ENCODE measurements at places on chromosomes 1 and 21.

GRCh38 chr1:78606274-78606673 lies 14.0 kb upstream of the IFI44L start:
- no peak for DNase-seq

- DNase-seq: no peak
Observed at GRCh38 chr1:63223426-63223825, 98.9 kb upstream of the FOXD3 start.

DNA sequence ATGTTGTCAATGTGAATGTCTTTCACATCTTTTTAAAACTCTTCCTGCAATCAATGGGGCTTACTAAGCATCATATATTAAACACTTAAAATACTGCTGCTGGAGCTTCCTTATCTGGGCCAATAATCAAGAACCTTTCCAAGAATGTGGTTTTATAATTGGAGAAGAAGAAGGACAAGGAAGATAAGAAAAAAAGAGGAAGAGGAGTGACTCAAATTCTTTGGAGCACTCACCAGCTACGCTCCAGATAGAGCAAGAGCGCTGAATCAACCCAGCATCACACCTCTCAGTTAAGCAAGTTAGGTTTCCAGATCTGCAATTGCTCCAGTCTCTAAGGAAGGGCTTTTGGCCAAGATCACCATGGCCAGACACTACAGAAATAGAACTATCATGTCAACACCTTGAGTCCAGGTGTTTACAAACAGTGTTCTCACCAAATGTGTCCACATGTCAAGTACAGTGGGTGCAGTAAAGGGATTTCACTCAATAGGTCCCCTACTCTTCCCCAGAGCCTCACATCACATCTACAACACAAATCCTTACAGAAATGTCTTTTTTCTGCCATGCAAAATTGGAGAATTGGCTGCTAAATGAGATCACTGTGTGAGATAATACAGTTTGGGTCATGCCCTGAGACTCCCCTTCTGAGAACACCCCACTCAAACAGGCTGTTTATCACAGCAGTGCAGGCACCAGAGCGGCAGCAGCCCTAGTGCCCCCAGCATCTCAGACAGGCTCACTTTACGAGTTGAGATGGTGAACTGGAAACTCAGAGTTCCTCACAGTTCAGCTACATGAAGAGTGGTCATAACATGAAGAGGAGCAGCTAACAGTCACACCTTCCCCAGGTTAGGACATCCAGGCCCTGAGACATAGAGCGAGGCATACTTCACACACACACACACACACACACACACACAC lies 1.7 kb upstream of the SPRR2B start:
- DNase-seq: no peak

DNA sequence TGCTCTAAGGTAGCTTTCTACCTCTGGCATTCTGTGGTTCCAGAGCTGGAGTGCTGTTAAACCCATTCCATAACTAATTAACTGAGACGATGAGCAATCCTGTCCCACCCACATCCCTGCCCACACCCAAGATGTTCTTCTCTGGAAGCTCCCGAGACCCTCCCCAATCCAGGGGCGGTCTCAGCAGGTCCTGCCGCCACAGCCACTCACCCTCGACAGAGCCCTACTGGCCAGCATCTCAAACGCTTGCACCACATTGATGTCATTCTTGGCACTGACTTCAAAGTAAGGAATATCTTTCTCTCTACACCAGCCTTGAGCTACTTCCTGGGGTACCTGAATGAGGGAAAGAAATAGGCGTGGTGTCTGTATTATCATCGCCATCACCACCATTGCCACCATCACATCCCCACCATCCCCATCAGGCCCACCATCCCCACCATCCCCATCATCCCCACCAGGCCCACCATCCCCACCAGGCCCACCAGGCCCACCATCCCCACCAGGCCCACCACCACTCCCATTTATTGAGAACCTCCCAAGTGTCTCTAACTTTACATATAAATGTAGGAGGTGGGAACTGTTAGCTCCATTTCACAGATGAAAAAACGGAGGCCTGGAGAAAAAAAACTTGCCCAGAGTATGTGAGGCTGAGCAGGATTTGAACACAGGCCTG lies 17.7 kb downstream of the RAB7B start:
- DNase-seq: no peak

GRCh38 chr21:35019631-35020032 lies 29.5 kb downstream of the RUNX1 start:
- DNase-seq: no peak

- peak; percentile 46 for DNase-seq
Observed at GRCh38 chr1:84122780-84123382, 21.2 kb upstream of the PRKACB start.

DNA sequence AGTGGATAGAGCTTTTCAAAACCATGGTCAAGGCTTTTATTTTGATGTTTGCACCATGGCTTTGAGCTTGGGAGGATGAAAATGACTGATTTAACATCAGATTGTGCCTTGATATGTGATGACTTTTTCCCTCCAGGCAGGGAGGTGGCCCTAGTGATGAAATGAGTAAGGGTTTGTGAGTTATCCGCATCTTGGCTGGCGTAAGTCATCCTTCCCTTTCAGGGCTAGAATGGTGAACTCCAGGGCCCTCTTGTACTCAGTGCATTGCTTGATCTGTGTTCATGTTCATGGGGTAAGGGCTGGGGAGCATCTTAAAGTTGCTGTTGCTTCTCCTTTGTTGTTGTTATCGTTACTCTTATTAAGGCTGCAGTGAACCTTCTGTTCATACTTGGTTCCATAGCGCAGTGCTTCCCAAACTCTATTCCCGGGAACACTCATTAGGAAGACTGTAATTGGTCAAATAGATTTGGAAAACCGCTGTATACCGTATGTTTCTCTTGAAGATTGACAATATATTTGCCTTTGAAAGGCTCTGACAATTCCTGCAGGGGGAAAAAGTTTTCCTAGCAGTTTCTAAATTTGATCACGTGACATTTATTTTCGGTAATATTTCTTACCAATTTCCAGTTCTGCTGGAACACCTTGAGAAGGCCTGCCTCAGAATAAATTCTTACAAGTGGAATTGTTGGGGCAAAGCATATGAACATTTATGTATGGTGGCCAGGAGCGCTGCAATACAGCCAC lies 23.1 kb downstream of the GPR137B start:
- DNase-seq: no peak

DNA sequence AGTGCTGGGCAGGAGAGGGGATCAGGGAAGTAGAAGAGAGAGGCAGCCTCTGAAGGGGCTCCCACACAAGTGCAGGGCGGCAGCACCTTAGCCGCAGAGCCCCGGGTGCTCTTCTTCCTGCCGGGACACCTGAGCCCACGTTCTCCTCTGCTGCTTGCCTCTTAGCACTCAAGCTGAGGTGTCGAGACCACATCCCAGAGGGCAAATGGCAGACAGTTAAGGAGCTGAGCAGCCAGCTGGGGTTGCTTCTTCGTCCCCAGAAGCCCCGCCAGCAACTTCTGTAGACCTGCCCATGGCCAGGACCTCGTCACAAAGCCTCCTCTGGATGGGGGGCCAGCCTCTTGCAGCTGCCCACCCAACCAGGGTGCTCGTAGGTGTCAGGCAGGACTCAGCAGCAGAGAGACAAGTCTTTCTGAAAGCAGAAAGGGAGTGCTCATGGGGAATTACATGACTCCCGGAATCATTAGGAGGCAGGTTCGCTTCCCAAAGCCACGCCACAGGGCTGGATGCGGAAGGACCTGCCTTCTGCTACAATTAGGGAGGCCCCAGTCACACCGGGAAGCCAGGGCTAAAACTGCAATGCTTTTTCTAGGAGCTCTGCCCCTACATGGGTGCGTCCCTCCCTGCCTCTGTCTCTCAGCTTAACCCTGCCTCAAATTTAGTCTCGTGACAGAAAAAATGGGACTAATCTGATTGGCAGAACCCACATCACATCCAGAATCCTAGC lies 141.4 kb upstream of the RAB4A start:
- peak; percentile 17 for DNase-seq

DNA sequence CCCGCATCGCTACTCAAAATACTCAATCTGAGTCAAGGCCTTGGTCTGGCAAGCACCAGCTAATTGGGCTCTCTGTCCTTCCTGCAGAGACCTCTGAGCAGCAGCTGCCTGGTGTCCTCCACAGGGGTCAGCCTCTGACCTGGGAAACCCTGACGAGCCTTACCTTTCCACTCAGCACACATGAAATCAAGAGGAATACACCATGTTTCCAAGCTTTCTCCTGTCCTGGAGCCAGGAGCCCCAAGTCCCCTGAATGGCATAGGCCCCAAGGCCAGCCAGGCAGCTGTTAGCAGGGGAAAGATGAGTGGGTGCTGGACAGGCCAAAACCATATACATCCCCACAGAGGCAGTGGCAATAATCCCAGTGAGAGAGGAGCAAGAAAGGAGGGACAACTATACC lies 27.2 kb upstream of the TSPEAR start:
- DNase-seq: no peak

- no peak for DNase-seq
Observed at GRCh38 chr1:214571281-214571680, 19.9 kb upstream of the PTPN14 start.

DNA sequence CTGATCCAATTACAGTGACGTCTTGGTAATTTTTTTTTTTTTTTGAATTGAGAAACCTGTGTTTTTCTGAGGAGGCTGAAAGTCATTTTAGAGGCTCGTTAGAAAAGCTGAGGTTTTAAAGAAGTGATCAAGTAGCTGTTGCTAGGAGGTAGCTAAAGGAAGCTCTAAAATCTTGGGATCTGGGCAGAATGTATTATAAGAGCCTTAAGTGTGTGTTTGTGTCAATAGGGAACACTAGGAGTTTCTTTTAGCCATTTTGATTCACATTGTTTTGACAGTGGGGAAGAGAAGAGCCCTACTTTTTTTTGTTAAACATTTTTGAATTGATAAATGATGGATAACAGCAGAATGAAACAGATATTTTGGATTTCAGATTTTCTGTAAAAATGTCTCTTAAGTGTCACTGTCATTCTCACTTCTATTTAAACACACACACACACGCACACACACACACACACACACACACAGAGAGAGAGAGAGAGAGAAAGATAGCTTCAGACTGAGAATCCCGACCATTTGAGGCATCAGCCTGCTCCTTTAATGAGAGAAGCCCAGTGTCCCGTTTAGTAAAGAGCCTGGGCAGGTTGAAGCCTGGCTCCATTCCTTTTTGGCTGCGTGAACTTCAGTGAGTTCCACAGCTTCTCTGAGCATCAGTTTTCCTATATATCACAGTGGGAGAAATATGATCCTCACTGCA lies 79.1 kb upstream of the GPR88 start:
- no peak for DNase-seq

DNA sequence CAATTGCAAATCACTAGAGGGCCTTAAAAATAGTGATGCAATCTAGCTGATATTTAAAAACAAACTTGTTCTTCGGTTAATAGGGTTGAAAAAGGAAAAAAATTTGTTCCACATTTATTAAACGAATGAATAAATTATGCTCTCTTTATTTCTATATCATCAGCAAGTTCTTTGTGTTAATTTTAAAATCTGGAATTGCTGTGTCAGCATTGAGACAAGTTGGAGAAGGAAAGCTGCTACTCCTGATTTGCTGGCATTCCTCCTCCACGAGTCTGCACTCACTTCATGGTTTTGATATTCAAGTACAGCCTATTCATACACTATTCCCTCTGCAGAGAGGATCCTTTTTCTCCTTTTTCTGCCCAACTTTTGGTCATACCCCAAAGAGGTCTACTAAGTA lies 117.6 kb downstream of the MRPL39 start:
- no peak for DNase-seq

DNA sequence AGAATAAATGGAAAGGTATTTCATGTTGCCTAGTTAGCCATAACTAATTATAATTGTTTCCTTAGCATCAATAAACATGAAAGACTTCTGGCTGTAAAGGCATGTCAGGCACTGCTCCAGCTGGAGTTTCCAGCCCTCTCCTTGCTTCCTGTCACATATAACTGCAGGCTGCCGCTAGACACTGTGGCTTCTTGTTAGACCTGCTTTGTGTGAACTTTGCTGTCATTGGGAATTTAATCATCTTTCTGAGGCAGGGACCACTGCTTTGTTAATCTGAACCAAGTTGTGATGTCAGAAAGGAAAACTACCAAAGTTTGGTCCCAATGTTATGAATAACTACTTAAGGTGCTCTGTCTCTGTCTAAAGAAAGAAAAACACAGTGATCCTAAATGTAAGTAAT lies 90.3 kb upstream of the DUSP10 start:
- DNase-seq: no peak

All from activated CD4-positive, alpha-beta T cell treated with anti-CD3 and anti-CD28 coated beads, Interleukin-10, Interleukin-2, amounts not matched to agents 100 ng/mL and 50 ng/mL, durations not matched to agents 16 hours and 8 hours (primary cell).